Fibroblast of skin of scalp (primary cell): ENCODE measurements at places on chromosomes 12 and 14.

- DNase-seq: no peak
These were observed 122.9 kb downstream of the PRKCH start for GRCh38 chr14:61444215-61444768.

DNA sequence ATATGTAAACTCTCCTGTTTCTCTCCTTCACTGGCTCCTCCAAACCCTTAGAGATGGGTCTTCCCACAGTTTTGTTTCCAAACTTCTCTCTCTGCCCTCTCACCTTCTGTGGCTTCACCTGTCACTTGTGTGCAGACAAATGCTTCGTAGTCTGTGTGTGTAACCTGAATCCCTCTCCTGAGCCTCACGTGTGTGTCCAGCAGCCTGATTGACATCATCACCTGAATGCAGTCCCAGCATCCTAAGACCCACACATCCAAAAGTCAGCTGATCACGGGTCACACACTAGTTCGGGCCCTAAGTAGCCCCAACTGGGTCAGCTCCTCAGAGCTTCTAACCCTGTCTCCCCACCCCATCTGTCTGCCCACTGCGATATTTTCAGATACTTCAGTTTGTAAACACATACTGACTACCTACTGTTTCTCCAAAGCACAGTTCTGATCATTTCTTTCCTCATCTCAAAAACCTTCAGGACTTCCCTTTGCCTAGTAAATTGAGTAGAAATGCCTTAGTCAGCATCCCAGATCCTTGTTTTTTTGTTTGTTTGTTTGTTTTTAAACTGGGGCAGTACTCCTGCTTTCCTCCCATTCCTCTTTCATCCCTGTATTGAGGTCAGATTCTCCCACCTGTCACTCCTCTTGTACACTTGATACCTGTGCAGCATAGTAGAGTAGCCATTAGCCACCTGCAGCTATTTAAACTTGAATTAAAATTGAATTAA is 23.7 kb downstream of the FNTB start:
- no peak for DNase-seq

DNA sequence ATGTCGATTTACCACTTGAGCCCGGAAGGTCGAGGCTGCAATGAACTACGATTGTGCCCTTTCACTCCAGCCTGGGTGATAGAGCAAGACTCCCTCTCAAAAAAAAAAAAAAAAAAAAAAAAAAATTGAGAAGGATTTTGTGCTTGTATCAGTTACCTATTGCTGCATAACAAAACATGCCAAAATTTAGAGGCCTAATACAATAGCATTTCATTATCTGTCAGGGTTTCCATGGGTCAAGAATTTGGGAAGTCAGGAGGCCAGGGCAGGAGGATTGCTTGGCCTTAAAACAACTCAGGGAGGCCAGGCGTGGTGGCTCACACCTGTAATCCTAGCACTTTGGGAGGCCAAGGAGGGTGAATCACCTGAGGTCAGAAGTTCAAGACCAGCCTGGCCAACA is 4.6 kb upstream of the SLC8B1 start:
- no peak for DNase-seq

- no peak for DNase-seq
These were observed 1.8 kb downstream of the NOC4L start for GRCh38 chr12:132146098-132146497.

GRCh38 chr14:30648471-30648870 is 26.4 kb downstream of the SCFD1 start:
- no peak for DNase-seq

DNA sequence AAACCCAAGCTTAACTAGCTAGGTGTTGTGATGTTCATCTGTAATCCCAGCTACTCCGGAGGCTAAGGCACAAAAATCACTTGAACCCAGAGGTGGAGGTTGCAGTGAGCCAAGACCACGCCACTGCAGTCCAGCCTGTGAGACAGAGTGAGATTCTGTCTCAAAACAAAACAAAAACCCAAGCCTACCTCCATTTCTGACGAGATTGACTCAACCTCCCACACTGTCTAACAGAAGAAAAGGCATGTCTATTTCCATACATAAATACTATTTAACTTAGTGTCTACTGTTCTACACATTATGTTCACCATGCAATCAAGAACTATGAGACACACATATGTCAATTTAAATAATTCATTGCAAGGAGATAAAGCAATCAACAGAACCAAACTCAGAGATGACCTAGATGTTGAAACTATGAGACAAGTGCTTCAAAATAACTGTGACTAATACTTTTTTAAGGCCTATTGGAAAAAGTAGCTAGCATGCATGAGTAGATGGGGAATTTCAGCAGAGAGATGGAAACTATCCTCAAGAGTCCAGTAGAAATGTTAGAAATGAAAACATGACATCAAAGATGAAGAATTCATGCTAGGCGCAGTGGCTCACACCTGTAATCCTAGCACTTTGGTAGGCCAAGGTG is 75.9 kb upstream of the DHRS4 start:
- DNase-seq: no peak

DNA sequence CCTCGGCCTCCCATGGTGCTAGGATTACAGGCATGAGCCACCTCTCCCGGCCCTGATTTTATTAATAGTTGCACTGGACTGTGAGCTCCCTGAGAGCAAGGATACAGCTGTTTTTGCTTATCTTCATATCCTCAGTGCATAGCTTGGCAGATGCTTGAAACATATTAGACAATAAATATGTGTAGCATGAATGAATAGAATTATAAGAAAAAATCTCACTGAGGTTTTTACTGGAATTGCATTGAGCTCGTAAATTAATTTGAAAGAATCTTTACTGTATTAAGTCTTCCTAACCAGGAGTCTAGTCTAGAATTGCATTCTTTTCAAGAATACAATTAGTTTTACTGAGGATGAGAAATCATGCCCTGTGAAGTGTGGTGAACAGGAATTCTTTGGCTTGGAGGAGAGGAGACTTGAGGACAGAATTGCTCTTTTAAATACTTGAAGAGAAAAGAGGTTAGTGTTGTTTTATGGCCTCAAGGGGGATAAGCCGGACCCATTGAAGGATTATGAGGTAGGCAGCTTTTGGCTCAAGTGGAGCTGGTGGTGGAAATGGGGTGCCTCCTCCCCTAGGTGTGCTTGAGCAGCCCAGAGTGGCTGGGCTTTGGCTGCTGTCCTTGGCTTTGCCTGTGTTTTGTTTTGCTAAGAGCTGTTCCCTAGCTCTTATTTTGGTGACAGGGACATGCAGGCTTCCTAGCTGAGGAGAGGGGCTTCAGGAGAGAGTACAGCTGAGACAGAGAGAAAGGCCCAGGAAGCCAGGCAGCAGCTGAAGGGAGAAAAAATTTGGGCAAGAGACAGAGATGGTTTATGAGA is 34.0 kb downstream of the PLEKHD1 start:
- peak; percentile 13 for DNase-seq

- DNase-seq: peak; percentile 85
These were observed 1181.2 kb downstream of the VRK1 start for GRCh38 chr14:97978341-97978740.

GRCh38 chr12:59010941-59011340 is 90.6 kb upstream of the LRIG3 start:
- DNase-seq: no peak

DNA sequence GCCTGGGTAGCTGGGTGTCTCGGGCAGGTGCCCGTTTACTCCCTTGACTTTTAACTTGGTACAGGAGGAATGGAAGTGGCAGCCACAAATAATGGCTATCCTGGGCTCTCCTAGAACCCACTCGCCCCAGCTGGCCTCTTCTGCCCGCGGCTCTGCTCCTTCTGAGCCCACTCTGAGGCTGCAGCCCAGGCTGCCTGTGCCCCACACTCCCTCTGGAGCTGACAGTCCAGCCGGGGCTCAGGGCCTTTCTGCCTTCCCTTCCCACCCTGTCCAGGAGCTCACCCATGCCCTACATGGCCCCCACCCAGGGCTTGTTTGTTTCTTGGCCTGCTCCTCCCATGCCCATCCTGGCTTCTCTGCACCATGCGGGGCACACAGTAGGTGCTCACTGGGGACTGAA is 15.6 kb downstream of the ZNF839 start:
- no peak for DNase-seq

DNA sequence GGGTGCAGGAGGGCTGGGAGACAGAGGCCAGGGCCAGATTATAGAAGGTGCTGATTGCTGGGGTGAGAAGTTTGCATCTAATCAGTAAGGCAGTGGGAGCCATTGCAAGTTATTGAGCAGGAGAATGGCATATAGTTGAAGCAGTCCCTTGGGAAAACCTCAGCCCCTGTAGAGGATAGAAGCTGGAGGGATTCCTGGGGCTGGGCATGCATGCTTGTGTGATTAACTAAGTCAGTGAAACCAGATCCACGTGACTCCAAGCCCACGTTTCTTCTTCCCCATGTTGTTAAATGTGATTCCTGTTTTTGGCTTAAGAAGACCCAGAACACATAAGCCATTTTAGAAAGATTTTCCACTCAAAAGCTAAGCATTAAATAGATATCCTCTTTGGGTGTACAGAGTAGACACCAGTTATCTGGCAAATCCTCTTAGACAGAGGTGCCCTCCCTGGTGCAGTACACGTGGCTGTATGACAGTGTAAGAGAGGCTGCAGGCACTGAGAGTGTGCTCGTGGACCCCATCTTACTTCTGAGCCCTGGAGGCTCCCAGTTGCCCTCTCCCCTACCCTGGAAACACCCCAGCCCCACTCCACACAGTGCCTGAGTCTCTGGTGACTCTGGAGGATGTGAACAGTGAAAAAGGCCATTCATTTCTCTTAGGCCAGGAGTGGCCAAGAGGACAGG is 3.2 kb downstream of the C14orf132 start:
- DNase-seq: peak; percentile 77

DNA sequence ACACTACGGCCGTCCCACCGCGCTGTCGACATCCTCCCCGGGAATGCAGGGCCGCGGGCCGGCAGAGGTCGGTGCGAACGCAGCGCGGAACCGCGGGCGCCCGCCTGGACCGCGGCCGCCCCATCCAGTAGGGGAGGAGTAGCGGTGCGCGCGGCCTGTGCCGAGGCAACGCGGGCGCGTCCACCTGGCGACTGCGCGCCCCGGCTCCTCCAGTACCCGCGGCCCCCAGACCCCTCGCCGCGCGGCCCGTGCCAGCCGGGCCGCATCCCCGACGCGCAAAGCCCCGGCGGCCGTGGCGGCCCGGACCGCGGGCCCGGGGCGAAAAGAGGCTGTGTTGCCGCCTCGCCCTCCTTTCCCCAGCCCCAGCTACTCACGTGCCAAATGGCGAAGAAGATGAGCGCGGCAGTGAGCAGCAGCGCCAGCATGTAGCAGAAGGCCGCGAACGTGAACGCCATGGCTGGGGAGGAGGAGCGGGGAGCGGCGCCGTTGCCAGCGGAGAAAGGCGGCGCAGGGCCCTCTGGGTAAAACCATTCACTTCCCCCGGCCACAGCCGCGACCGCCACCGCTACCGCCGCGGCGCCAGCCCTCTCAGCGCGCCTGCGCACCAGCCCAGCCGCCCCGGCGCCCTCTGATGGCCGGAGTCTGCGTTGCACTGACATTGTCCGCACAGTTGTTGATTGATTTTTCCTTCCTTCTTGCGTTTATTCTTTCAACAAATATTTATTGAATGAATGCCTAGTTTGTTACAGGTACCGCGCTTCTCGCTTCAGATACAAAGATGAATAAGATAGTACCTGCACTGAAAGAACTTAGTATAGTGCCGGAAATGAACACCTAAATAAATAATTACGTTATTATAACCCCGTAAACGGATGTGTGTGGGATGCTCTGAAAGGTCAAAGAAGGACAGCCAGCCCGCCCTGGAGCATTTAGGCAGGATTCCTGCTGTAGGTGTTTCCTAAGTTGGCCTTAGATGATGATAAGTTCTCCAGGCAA is at the start of gene CNIH1:
TSS of gene CNIH1 (minus strand) at position 502 of the 996 bp plus-strand sequence. CDS start at position 455, 47 bp downstream.
- DNase-seq: peak; percentile 93

DNA sequence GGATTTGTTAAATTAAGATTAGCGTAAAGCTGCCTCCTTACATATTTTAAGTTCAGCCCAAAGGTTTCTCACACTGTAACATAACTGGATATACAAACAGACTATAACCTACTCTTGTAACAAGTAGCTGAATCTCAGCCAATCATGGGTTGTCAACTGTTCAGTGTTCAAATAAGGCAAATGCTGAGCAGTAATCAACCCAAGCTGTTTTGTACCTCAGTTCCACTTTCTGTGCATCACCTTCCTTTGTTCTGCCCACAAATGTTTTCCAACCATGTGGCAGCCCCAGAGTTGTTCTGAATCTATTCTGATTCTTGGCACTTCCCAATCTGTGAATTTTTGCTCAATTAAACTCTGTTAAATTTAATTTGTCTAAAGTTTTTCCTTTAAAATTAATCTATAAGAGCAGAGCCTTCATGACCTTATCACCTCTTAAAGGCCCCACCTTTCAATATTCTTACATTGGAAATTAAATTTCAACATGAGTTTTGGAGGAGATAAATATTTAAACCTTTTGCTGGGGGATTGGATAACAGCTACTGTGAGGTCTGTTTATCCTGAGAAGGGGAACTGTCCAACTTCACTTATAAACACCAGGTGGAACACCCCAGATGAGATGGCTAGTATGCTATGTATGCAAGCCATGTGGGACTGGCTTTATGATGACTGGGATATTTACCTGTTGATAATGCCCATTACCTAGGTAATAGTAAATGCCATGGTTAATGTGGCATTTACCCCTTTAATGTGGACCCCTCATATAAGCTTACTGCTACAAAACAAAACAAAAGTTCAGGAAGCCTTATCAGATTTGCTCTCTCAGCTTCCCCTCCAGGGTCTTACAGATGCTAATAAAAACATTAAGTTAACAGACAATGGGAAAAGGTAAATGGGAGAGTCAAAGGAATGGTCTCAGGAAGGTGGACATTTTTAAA is 42.2 kb upstream of the ARID2 start:
- DNase-seq: no peak

DNA sequence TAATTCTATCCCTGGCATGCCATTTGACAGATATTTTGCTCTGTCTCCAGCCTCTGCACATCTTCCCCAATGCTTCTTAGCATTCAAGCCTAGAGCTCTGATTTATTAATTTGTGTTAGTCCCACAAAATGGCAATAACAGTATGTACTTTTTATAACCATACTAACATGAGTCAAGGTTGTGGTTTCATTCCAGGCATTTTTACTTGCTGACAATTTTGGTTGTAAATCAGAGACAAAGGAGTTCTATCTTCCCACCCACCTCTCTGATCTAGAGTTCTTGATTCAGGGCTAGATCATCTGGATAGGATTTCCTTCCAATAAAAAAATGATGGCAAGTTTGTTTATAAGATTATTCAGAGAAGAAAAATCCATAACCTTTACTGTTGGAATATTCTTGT is 18.5 kb upstream of the CISTR start:
- peak; percentile 89 for DNase-seq

DNA sequence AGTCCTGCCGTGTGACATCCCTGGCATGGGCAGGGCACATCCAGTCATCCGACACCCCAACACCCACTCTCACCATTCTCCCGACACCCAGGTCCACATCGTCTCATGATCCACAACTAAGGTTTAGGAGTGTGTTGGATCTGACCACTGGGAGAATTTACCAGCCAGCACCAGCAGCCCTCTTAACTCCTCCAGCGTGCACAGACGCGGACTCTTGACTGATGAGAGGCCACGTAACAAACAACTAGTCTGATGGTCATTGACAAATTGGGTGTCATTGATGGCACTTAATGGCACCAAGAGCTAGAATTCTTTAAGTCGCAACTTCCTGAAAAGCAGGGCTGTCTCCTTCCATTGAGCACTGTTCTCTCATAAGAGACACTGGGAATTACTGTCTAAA is 203.0 kb upstream of the SFSWAP start:
- no peak for DNase-seq
